WTC11 (cell line): ENCODE measurements at places on chromosomes 7 and 10. TPM values are rescaled to one million over a fixed set of nuclear protein-coding genes. Genes with fewer than 3 reads are reported as not detected.

- no peaks in the 10 kb centered on the region for H3K27me3 ChIP-seq
- H3K4me3 ChIP-seq: no peak overlapping the region
- no peak overlapping the region for H3K27ac ChIP-seq
- H3K4me1 ChIP-seq: peaks cover 22% of the 10 kb centered on the region
These were observed 36.3 kb downstream of the PLAC9 start for GRCh38 chr10:80168679-80169380.

- peaks cover 11% of the 10 kb centered on the region for H3K4me1 ChIP-seq
- no peak overlapping the region; the same call in 1 of the 2 replicates for H3K27ac ChIP-seq
These were observed 516.9 kb upstream of the LRRN3 start for GRCh38 chr7:110573862-110574528.

GRCh38 chr7:45973725-45974532 is 52.9 kb upstream of the IGFBP3 start:
- DNase-seq: no peak
- H3K4me3 ChIP-seq: no peak overlapping the region
- H3K36me3 ChIP-seq: no peaks in the 10 kb centered on the region
- peaks cover 18% of the 10 kb centered on the region for H3K4me1 ChIP-seq
- H3K27ac ChIP-seq: no peak overlapping the region

DNA sequence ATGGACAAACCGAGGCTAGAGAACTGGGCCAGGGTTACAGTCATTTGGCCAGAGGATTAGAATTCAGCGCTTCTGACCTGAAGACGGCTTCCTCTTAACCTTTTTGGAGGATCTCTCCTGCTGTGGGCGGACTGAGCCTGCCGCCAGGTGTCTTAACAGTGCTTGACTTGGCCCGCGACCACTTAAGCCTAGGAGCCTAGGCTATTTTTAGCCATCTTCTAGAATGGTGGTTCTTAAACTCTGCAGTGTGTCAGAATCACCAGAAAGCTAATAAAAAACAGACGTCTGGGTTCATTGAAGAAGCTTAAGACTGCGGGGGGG is 722 bp downstream of the MDH2 start:
- peak overlapping the region; percentile 99 for H3K4me3 ChIP-seq
- no peaks in the 10 kb centered on the region for H3K27me3 ChIP-seq
- H3K27ac ChIP-seq: peak overlapping the region; percentile 99
- peaks cover 24% of the 10 kb centered on the region for H3K36me3 ChIP-seq
- peaks cover 24% of the 10 kb centered on the region for H3K4me1 ChIP-seq

GRCh38 chr7:91344911-91345310 is 80.7 kb downstream of the FZD1 start:
- H3K4me3 ChIP-seq: no peak overlapping the region
- H3K36me3 ChIP-seq: no peaks in the 10 kb centered on the region
- H3K27ac ChIP-seq: no peak overlapping the region
- DNase-seq: no peak
- peaks cover 75% of the 10 kb centered on the region for H3K27me3 ChIP-seq
- H3K4me1 ChIP-seq: no peaks in the 10 kb centered on the region

GRCh38 chr10:130615457-130615856 is 479.3 kb downstream of the GLRX3 start:
- H3K36me3 ChIP-seq: peaks cover 57% of the 10 kb centered on the region
- no peak for DNase-seq
- H3K4me1 ChIP-seq: no peaks in the 10 kb centered on the region
- no peak overlapping the region for H3K27ac ChIP-seq
- no peaks in the 10 kb centered on the region; the same call in none of the 2 replicates for H3K27me3 ChIP-seq

DNA sequence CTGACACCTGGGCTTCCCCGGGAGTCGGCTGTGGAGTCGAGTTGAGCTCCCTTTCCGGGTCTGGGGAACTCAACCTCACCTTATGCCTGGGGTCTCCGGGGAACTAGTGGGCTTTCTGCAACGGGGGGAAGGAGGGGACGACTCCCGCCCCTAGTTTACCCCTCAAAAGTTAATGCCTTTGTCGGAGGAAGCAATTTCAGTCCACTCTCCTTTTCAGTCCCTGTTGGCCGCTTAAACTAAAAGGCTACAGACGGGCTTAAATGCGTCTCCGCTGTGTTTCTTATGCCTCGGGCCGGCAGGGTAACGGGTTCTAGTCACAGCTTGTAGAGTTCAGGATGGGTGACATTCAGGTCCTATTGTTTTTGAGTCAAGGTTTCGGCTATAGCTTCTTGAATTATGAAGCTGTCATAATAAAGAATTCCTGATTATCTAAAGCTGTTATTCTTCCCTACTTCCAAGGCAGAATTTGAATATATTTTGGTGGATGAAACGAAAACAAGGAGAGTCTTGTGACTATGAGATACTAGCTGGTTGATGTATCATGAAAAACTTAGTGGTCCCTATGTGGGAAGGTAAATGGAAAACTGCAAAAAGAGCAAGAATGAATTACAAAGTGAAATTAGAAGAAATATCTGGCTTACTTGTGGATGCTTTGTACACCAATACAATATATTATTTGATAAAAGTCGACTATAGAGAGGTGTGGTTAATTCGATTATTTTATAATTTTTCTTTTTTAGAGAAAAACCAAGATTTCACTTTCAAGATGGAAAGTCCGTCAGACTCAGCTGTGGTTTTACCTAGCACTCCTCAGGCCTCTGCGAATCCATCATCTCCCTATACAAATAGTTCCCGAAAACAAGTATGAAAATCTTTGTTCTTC is 495 bp downstream of the SFR1 start:
- H3K27ac ChIP-seq: peak overlapping the region; percentile 98
- H3K27me3 ChIP-seq: no peaks in the 10 kb centered on the region; the same call in 1 of the 2 replicates
- DNase-seq: no peak
- H3K36me3 ChIP-seq: peaks cover 6% of the 10 kb centered on the region
- peaks cover 36% of the 10 kb centered on the region for H3K4me1 ChIP-seq

DNA sequence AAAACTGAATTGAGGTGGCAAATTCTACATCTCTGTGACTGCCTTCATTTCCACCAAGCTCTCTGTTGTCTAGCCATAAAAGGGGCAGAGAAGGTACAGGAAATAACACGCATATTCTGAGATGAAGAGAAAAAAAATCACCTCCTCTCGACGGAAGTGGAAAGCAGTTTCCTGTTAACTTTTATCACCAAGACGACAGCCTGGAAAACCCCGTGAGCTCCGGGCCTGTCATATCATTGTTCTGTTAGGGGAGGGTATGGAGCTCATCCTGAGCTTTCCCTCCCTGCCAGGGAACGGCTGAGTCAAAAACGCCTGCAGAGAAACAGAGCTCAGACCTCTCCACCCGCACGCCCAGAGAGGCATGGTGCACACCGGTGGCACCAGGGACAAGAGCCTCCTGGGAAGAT is 200.3 kb downstream of the PRPF18 start:
- H3K27me3 ChIP-seq: no peaks in the 10 kb centered on the region
- peaks cover 18% of the 10 kb centered on the region for H3K4me1 ChIP-seq
- H3K27ac ChIP-seq: no peak overlapping the region
- no peak for DNase-seq
- no peak overlapping the region for H3K4me3 ChIP-seq
- no peaks in the 10 kb centered on the region for H3K36me3 ChIP-seq

- H3K4me3 ChIP-seq: peak within 1 kb of the TSS; percentile 88
- H3K27ac ChIP-seq: no peak within 1 kb of the TSS
- peaks cover 16% of the 10 kb centered on the region for H3K4me1 ChIP-seq
- H3K27me3 ChIP-seq: peaks cover 100% of the 10 kb centered on the region
These were observed at the start of gene WNT2 for GRCh38 chr7:117322741-117323304. WNT2 (minus strand) TSS chr7:117323058; CDS start chr7:117322989, 69 bp downstream.

- H3K27me3 ChIP-seq: peaks cover 27% of the 10 kb centered on the region
- peaks cover 23% of the 10 kb centered on the region for H3K4me1 ChIP-seq
- H3K36me3 ChIP-seq: no peaks in the 10 kb centered on the region
- peak overlapping the region; percentile 93 for H3K4me3 ChIP-seq
- DNase-seq: no peak
These were observed 802 bp upstream of the CDK6 start for GRCh38 chr7:92837000-92837749.

GRCh38 chr10:127532659-127533058 is 16.4 kb upstream of the NPS start:
- H3K4me1 ChIP-seq: peaks cover 6% of the 10 kb centered on the region; the same call in 1 of the 2 replicates
- H3K27me3 ChIP-seq: no peaks in the 10 kb centered on the region; the same call in none of the 2 replicates
- no peaks in the 10 kb centered on the region for H3K36me3 ChIP-seq

GRCh38 chr10:101146392-101147251 is 15.5 kb downstream of the TLX1 start:
- H3K27me3 ChIP-seq: peaks cover 100% of the 10 kb centered on the region
- H3K27ac ChIP-seq: no peak overlapping the region
- H3K4me3 ChIP-seq: peak overlapping the region; percentile 55
- DNase-seq: peak; percentile 44
- H3K4me1 ChIP-seq: peaks cover 11% of the 10 kb centered on the region

DNA sequence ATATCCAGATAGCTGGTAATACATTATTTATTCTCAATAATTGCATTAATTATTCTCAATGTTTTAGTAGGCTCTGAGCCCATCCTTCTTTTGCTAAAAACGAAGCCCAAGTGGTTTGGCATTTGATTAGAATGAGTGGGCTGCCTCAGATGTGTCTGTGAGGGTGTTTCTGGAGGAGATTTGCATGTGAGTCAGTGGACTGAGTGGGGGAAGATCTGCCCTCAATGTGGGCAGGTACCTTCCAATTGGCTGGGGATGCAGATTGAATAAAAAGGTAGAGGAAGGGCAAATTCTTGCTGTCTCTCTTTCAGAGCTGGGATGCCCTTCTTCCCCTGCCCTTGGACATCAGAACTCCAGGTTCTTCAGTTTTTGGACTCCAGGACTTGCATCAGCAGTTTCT is 290.6 kb upstream of the SMIM30 start:
- no peak overlapping the region for H3K27ac ChIP-seq
- DNase-seq: no peak
- no peaks in the 10 kb centered on the region for H3K36me3 ChIP-seq
- H3K27me3 ChIP-seq: no peaks in the 10 kb centered on the region; the same call in 1 of the 2 replicates

- DNase-seq: no peak
- peaks cover 7% of the 10 kb centered on the region for H3K4me1 ChIP-seq
- H3K4me3 ChIP-seq: no peak overlapping the region
These were observed 16.4 kb upstream of the ADD3 start for GRCh38 chr10:109991266-109991855.

- no peak for DNase-seq
- peaks cover 15% of the 10 kb centered on the region for H3K4me1 ChIP-seq
- no peak overlapping the region for H3K4me3 ChIP-seq
- H3K36me3 ChIP-seq: no peaks in the 10 kb centered on the region
- H3K27me3 ChIP-seq: no peaks in the 10 kb centered on the region
- H3K27ac ChIP-seq: peak overlapping the region; percentile 17; the same call in 1 of the 2 replicates
These were observed 137.7 kb downstream of the PRPF18 start for GRCh38 chr10:13724484-13724883.

GRCh38 chr10:95221124-95221523 is 27.1 kb downstream of the ACSM6 start:
- H3K27ac ChIP-seq: peak overlapping the region; percentile 97
- H3K36me3 ChIP-seq: peaks cover 45% of the 10 kb centered on the region
- DNase-seq: peak; percentile 62

GRCh38 chr10:24723788-24724380 is at the start of gene ARHGAP21:
ARHGAP21 (minus strand) TSS chr10:24723887; CDS start chr10:24721899, 1,988 bp downstream.
- peaks cover 40% of the 10 kb centered on the region for H3K27me3 ChIP-seq
- peaks cover 40% of the 10 kb centered on the region for H3K4me1 ChIP-seq
- peak within 1 kb of the TSS; percentile 60 for H3K27ac ChIP-seq
- no peaks in the 10 kb centered on the region for H3K36me3 ChIP-seq
- H3K4me3 ChIP-seq: peak within 1 kb of the TSS; percentile 88
- DNase-seq: peak; percentile 40

- H3K27ac ChIP-seq: no peak overlapping the region
- peaks cover 17% of the 10 kb centered on the region for H3K36me3 ChIP-seq
- no peak for DNase-seq
- H3K4me3 ChIP-seq: no peak overlapping the region
These were observed 92.4 kb downstream of the TPST1 start for GRCh38 chr7:66297579-66297978.

GRCh38 chr7:45917658-45918057 is 3.4 kb downstream of the IGFBP3 start:
- peak; percentile 88 for DNase-seq
- peaks cover 47% of the 10 kb centered on the region for H3K27me3 ChIP-seq
- H3K27ac ChIP-seq: no peak overlapping the region
- no peaks in the 10 kb centered on the region for H3K36me3 ChIP-seq
- no peak overlapping the region for H3K4me3 ChIP-seq

DNA sequence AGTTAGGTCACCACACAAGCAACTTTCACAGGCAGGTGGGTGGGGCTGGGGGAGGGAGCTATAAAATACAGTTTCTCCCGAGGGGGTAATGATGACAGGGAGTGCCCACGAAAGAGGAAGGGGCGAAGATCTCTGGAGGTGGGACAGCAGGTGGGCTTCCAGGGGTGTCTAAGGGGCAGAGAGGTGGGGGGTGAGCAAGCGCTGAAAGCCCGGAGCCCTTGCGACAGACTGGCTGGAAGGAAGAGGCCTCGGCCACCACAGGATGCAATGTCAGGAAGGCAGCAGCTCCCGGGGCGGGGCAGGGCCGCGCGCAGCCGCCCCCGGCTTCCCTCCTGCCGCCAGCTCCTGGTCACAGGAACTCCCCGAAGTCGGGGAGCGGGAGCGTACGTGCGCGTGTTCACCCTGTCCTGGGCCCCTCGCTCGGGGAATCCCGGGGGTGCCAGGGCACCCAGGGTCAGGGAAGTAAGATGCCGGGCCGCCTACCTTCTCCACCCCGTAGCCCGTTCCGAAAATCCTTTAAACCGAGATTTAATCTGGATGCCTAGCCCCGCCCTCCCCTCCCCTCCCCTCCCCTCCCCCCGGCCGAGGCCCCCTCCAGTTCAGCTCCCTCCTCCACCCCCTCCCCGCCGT is 105.2 kb upstream of the PPIF start:
- no peak overlapping the region for H3K27ac ChIP-seq
- peak overlapping the region; percentile 65 for H3K4me3 ChIP-seq
- DNase-seq: peak; percentile 54

DNA sequence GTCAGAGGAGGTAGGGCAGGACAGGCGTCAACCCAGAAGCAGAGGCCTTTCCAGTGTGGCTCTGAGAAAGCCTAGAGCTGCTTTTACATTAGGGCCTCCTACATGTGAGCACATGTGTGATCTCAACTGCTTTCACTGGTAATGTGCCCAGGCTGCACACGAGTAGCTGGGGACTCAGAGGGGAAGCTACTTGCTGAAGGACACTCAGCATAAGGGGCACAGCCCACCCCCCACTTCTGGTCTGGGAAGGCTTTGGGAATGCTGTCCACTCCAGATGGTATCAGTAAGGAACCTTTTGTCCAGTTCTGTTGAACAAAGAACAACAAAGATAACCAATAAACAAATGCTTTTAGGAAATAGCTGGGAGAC is 18.9 kb downstream of the PRF1 start:
- no peak overlapping the region for H3K4me3 ChIP-seq
- H3K27me3 ChIP-seq: no peaks in the 10 kb centered on the region; the same call in 1 of the 2 replicates
- no peaks in the 10 kb centered on the region for H3K36me3 ChIP-seq
- H3K4me1 ChIP-seq: peaks cover 25% of the 10 kb centered on the region
- H3K27ac ChIP-seq: no peak overlapping the region
- no peak for DNase-seq

DNA sequence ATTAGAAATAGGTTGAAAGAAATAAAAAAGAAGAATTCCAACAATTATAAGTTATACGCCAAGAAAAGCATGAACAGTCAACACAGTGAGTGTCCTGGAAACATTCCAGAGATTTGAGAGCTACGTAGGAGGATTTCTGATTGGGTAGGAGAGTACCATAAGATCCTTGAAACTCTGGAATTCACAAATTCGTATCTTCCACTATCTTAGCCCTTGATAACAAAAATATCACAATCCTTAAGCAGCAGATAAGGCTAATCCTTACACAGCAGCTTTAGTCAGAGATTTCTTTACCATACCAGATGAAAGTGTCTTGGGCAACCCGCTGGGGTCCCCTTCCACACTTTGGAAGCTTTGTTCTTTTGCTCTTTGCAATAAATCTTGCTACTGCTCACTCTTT is 8.2 kb downstream of the TPK1 start:
- no peaks in the 10 kb centered on the region for H3K27me3 ChIP-seq
- no peak for DNase-seq
- H3K27ac ChIP-seq: no peak overlapping the region

The OR6B1 gene
- not detected in 3 replicates for total RNA-seq

The SPDYE8 gene
- not detected in 3 replicates for total RNA-seq

The ADAM22 gene
- total RNA-seq: 12.4 to 14.5 TPM (median 14.5 TPM) in 3 replicates

The POU6F2 gene
- total RNA-seq: 2.9 to 3.3 TPM (median 2.9 TPM) in 3 replicates

The CHN2 gene
- 5.0 to 6.6 TPM (median 5.9 TPM) in 3 replicates for total RNA-seq

The NXPH1 gene
- total RNA-seq: 0.14 to 0.59 TPM (median 0.27 TPM) in 3 replicates

The SHTN1 gene
- total RNA-seq: 9.9 to 11.2 TPM (median 11.0 TPM) in 3 replicates

The TRUB1 gene
- 22.3 to 27.8 TPM (median 25.5 TPM) in 3 replicates for total RNA-seq
